ENCODE measurements at places on chromosomes 5 and 9.

DNA sequence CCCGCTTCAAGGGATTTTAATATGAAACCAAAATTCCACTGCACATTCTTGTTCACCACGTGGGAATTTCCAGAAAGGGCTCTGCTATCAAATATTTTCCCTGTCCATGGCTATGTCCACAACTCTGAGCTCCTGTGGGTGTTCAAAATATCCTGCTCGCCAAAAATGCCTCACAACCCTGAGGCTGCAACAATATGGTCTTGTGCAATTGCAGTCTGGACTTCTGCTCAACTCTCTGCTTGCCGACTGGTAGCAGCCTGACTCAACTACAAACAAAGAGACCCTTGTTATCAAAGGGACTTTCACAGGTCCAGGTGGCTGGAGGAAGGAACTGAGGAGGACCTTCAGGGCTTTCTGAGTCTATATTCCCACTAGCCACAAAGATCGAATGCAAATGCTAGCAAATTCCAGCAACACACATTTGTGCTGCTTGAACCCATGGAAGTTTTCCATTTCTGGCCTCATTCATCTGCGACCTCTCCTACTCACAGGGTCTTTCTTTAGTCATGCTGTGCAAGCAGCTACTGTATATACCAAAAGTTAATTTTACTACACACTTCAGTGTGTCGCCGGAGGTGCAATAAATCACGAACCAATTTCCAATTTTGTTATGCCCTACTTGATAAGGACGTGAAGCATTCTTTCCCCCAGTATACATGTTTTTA lies 169.2 kb upstream of the SLC30A5 start:
- DNase-seq: no peak

DNA sequence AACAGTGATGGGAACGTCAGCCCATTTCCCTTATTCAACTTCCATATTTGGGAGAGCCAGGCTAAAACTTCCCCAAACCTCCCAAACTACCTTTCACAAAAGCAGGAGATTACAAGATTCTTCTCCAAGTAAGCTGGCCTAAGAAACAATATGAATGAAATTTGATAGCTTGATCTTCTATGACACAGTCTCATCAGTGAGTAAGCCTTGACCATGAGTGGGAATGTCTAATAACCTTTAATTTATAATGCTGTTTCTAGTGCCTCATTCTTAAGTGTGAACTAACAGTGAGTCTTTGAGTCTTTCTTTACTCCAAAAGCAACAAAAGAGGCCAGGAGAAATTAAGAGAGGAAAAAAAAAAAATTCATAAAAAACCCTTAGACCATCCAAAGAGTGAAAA lies 1379.9 kb downstream of the EFNA5 start:
- DNase-seq: no peak

DNA sequence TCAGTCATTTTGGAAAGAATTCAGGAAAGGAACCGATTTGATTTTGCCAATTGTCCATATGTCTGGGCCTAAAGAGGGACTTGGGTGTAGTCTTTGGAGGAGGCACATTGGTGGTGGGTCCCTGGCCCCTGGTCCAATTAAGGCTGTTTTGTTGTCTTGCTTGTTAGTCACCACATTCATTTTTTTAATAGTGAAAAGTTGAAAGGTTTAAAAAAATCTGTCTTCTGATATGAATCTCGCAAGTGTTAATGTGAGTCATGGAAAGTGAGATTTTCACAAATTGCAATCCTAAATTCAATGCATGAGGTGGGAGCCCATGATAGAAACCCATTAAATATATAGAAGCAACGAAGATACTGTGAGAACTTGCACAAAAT lies 165.9 kb upstream of the OTULINL start:
- DNase-seq: no peak

GRCh38 chr9:37038302-37038942 lies 4.4 kb upstream of the PAX5 start:
- no peak for DNase-seq

GRCh38 chr5:92653730-92654461 lies 927.1 kb downstream of the NR2F1-AS1 start:
- DNase-seq: no peak

GRCh38 chr5:33324667-33325307 lies 116.0 kb upstream of the TARS1 start:
- DNase-seq: no peak

- DNase-seq: no peak
Observed at GRCh38 chr9:13755551-13755950, 476.1 kb upstream of the MPDZ start.

DNA sequence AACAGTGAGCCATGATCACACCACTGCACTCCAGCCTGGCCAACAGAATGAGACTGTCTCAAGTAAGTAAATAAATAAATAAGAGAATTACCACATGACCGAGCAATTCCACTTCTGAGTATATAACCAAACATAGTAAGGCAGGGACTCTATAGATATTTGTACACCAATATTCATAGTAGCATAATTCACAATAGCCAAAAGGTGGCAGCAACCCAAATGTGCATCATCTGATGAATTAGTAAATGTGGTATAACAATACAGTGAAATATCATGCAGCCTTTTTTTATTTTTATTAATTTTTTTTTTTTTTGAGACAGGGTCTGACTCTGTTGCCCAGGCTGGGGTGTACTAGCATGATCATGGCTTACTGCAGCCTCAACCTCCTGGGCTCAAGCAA lies 33.1 kb downstream of the ALDH7A1 start:
- no peak for DNase-seq
